ENCODE measurements at places on chromosomes 2 and 18.

DNA sequence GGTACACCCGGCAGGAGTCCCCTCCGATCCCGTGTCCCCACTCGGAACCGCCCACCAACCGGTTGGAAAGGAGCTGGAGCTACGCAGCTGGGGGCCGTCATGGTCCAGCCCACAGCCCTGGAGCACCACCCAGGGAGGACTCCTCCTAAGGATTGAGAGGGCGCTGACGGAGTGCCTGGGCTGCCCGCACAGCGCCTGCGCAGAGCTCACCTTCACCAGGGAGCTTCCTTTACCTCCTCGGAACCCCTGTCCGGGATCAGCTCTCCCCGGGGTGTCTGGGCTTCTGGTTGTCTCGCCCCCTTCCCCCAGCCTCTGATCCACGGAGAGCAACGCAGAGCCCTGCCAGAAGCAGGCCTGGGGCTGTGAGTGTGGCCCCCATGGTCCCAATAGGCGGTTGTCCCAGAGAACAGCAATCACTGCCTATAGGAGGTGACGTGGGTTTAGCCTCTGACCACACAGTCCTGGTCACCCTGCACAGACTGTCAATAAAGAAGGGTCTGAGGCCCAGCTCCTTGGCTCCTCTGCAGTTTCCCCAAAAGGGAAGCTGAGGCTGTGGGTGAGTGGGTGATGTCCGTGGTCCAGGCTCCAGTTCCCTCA, 14.6 kb downstream of the ALPG start:
- no peak for ATAC-seq
- peaks cover 17% of the 10 kb centered on the region for H3K4me1 ChIP-seq
- H3K27me3 ChIP-seq = peaks cover 80% of the 10 kb centered on the region
- H3K27ac ChIP-seq = no peak overlapping the region
- H3K36me3 ChIP-seq = no peaks in the 10 kb centered on the region

GRCh38 chr18:59469463-59470180, 110.6 kb upstream of the LMAN1 start:
- ATAC-seq = no peak
- no peaks in the 10 kb centered on the region for H3K36me3 ChIP-seq
- no peak overlapping the region for H3K4me3 ChIP-seq
- peaks cover 17% of the 10 kb centered on the region for H3K27me3 ChIP-seq

GRCh38 chr2:1824202-1824905, 80.0 kb upstream of the PXDN start:
- no peaks in the 10 kb centered on the region for H3K27me3 ChIP-seq
- ATAC-seq = no peak

DNA sequence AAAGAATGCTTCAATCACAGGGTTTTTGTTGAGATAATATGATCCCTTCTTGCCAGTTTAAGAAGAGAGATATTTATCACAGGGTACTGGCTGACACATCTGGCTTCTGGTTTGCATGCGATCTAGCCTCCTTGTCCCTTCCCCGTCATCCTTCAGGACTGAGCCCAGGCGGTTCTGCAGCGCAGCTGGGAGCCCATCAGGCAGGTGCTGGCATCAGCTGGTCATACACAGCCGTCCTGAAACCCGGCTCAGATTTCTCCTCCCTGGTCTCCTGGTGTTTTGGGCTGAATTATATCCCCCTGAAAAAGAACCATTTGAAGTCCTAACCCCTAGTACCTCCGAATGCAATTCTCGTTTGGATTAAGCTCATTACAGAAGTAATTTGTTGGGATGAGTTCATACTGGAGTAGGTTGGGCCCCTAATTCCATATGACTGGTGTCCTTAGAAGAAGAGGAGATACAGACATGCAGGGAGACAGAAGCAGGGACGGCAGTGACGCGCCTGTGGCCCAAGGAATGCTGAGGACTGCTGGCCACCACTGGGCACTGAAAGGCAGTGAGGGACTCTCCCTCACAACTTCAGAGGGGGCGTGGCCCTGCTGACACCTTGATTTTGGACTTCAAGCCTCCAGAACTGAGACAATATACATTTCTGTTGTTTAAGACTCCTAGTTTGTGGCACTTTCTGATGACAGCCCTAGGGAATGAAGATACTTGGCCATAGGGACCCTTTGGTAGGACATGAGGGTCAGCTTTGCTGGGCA, 83.9 kb upstream of the ODC1 start:
- H3K4me1 ChIP-seq = peaks cover 6% of the 10 kb centered on the region
- H3K27ac ChIP-seq = no peak overlapping the region
- H3K27me3 ChIP-seq = peaks cover 22% of the 10 kb centered on the region

GRCh38 chr18:62637807-62638687, 77.3 kb upstream of the PHLPP1 start:
- H3K4me3 ChIP-seq = no peak overlapping the region
- ATAC-seq = peak; percentile 68
- H3K4me1 ChIP-seq = peaks cover 5% of the 10 kb centered on the region

GRCh38 chr2:223815884-223816570, 21.4 kb downstream of the AP1S3 start:
- H3K36me3 ChIP-seq = peaks cover 36% of the 10 kb centered on the region
- H3K27me3 ChIP-seq = no peaks in the 10 kb centered on the region
- ATAC-seq = no peak
- peak overlapping the region; percentile 32 for H3K27ac ChIP-seq
- peaks cover 68% of the 10 kb centered on the region for H3K4me1 ChIP-seq

GRCh38 chr2:102367331-102367971, 11.9 kb downstream of the IL18R1 start:
- peak overlapping the region; percentile 79 for H3K27ac ChIP-seq
- H3K4me3 ChIP-seq = no peak overlapping the region
- H3K36me3 ChIP-seq = peaks cover 46% of the 10 kb centered on the region
- H3K27me3 ChIP-seq = no peaks in the 10 kb centered on the region
- peak; percentile 78 for ATAC-seq

DNA sequence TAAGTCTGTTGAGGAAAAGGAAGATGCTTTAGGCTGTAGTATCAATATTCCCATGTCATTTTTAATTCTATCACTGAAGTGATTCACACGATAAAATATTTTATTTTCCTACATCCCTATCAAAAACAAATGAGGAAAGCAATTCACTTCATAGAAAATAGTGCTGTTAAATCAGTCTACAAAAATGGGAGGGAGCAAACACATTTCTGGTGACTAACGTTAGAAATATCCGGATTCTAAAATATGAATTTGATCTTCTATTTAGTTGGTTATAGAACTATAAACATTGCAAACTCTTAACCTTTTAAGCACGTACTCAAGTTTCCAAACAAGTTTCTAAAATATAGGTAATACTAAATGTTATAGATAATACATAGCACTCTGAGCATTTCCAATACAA, 20.8 kb downstream of the ATF2 start:
- H3K4me1 ChIP-seq = peaks cover 43% of the 10 kb centered on the region
- ATAC-seq = no peak
- no peak overlapping the region for H3K4me3 ChIP-seq
- H3K36me3 ChIP-seq = peaks cover 42% of the 10 kb centered on the region

DNA sequence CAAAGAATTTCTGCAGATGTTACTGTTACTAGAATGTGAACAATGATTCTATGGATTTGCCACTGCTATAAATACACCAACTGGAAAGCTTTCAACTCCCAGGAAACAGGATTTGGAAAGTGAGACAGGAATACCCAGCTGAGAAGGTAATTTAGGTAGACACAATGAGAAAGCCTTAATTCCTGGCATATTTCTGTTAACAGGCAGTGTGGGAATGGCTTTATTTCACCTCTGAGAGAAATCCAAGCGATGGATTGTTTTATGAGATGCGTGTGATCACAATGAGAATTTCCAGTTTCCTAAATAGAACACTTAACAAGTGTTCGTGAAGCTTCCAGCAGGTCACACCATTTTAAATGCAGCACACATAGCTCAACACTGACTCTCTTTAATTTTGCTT, 133.0 kb downstream of the SLC8A1 start:
- no peaks in the 10 kb centered on the region for H3K4me1 ChIP-seq
- H3K4me3 ChIP-seq = no peak overlapping the region
- H3K36me3 ChIP-seq = no peaks in the 10 kb centered on the region
- no peaks in the 10 kb centered on the region for H3K27me3 ChIP-seq

DNA sequence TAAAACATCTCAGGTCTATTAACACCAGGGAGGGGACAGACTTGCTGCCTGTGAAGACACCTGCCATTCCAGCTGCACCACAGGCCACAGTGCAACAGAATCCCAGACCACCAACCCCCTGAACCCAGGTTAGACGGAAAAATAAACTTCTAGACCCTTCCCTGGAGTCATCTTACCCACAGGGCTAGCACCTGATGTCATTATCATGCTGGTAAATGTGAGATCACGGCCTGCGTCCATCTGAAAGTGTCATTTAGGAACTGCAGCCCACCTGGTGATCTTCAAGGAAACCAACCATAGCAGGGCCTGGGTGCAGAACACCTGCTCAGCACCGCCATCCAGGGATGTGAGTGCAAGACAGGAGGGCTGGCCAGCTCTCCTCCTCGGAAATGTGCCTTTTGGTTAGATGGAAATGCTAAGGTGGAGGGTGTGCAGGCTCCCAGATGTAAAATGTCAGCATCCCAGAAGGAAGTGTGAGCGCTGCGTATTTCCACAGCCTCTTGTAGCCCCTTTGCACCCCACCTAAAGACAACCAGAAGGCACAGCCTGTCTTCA, 80.8 kb downstream of the PTGR3 start:
- H3K27ac ChIP-seq = no peak overlapping the region
- H3K4me3 ChIP-seq = no peak overlapping the region
- ATAC-seq = no peak
- H3K36me3 ChIP-seq = no peaks in the 10 kb centered on the region
- no peaks in the 10 kb centered on the region for H3K4me1 ChIP-seq

DNA sequence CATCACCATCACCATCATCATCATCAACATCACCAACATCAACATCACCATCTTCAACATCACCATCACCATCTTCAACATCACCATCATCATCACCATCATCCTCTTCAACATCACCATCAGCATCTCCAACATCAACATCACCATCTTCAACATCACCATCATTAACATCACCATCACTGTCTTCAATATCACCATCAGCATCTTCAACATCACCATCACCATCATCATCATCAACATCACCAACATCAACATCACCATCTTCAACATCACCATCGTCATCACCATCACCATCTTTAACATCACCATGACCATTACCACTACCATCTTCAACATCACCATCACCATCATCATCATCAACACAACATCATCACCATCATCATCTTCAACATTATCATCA, 267.2 kb downstream of the SP3 start:
- no peak overlapping the region for H3K27ac ChIP-seq
- ATAC-seq = no peak
- peaks cover 1% of the 10 kb centered on the region for H3K27me3 ChIP-seq
- H3K4me3 ChIP-seq = no peak overlapping the region
- no peaks in the 10 kb centered on the region for H3K36me3 ChIP-seq

DNA sequence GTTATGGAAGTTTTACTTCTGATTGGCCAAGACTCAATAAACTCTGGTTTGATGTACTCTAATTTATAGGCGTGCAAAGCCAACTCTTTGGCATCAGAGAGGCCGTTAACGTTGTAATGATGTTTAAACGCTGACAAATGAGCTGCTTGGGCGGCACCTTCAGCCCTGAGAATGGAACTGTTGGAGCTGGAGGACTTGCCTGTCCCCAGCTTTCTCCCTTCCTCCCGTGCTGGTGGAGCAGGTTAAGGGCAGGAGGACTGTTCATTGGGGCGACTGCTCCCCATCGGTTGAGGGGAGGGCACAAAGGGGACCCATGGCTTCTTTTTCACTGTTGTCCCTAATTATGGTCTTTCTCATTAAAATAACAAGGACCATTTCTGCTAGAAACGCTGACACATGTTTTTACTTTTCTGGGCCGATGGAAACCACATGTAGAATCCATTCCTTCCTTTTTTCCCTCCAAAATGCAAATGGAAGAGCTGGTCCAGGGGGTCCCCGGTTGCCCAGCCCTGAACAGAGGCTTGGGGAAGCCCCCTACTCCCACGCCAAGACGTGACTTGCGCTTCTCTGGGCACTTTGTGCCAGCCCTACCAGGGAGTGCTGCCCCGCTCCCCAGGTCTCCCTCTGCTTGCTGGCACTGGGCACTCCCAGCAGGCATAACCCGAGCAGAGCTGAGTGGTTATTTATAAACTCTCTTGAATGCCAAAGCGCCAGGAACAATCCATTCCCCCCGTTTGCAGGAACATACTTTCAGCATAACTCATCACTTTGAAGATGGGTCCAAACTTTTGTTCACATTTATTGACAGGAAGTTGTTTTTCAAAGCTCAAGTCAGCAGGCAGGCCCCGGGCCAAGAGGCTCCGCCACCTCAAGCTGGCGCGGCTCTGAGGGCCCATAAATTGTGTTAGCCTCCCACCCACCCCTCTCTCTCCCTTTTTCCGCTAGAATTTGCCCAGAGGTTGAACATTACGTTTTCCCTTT, 170.1 kb downstream of the ASB1 start:
- H3K27ac ChIP-seq = no peak overlapping the region
- ATAC-seq = no peak
- H3K27me3 ChIP-seq = peaks cover 34% of the 10 kb centered on the region
- no peak overlapping the region for H3K4me3 ChIP-seq

DNA sequence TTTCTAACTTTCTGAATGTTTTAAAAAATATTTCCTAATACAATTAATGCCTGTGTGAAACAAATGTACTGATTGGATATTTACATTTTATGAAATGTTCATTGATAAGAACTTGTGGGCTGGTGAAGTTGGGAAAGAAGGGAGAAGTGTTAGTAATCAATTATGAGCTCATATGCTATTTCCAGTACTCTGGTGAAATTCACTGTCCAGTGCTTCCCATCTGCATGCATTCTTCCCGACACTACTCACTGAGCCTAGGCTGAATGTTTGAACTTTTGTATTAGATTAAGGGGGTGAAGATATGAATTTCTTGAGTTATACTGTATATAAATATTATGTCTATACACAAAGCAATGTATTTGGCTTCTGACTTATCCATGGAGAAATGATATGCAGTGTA, 36.0 kb downstream of the SKA1 start:
- H3K4me1 ChIP-seq = no peaks in the 10 kb centered on the region
- H3K27ac ChIP-seq = no peak overlapping the region
- H3K27me3 ChIP-seq = peaks cover 38% of the 10 kb centered on the region
- H3K36me3 ChIP-seq = no peaks in the 10 kb centered on the region

DNA sequence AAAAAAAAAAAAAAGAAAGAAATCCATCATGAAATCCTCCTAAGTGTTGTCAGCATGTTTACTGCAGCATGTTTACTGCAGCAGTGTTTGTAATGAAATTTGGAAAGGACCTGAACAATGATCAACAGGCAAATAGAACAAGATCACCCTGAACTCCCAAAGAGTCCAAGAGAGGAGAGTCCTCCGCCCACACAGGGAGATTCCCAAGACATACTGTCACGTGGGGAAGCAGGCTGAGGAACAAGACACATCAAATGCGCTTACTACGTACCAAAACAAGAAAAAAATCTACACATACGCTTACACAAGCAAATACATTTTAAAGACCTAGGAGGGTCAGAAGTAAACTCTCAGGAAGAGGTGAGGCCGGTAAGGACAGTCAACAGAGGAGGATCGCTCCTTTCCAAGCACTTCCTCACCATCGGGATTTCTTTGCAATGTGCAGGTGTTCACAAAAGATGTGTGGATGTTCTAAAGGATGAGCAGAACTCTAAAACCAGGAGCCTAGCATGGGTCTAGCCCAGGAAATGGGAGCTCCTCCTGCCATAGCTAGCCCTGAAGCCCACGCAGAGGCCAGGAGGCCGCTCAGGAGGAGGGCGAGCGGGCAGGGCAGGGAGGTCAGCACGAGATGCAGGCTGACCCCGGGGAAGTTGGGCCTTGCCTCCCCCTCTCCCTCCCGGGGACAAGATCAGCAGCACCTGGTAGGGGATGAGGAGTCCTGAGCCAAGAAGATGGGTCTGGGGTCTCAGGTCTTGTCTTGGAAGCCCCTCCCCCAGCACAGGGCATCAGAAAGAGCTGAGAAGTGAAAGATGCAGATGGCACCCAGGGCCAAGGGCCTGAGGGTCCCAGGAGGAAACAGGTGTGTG, 66.4 kb downstream of the ZNF516 start:
- no peak overlapping the region for H3K4me3 ChIP-seq
- no peak for ATAC-seq
- no peak overlapping the region for H3K27ac ChIP-seq

Data from stimulated activated memory B cell treated with anti-CD40 and anti-IgM and Interleukin-4, amounts not matched to agents 10 μg/mL and 1 μg/mL and 100 μg/mL, for 72 hours (primary cell).